Fibroblast of lung (primary cell): ENCODE measurements at places on chromosomes 6 and 20. TPM values are rescaled to one million over a fixed set of nuclear protein-coding genes. Genes with fewer than 3 reads are reported as not detected.
A peak's percentile ranks its signal among the peaks of the same experiment; 100 is the strongest.

- H3K36me3 ChIP-seq, result no peaks in the 10 kb centered on the region
- no peak for DNase-seq
- H3K4me3 ChIP-seq, result no peak overlapping the region
- no peak overlapping the region for H3K27ac ChIP-seq
Measured at GRCh38 chr20:49695830-49696229, 17.8 kb downstream of the B4GALT5 start.

DNA sequence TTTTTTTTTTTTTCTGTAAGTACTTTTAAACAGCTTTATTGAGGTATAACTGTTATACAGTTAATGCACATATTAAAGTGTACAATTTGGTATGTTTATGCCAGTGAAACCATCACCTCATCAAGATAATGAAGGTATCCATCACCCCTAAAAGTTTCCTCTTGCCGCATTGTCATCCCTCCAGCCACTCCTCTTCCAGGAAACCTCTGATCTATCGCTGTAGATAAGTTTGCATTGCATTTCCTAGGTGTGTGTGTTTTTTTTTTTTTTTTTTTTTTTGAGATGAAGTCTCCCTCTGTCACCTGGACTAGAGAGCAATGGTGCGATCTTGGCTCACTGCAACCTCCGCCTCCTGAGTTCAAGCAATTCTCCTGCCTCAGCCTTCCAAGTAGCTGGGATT lies 3.1 kb downstream of the SLX4IP start:
- peaks cover 2% of the 10 kb centered on the region for H3K4me1 ChIP-seq
- no peak for DNase-seq
- no peak overlapping the region for H3K27ac ChIP-seq
- H3K27me3 ChIP-seq, result no peaks in the 10 kb centered on the region

Gene MYLK2
- polyA plus RNA-seq, result 0.03 TPM in 1 of 2 replicates, not detected in the other

- DNase-seq, result no peak
- no peak overlapping the region for H3K27ac ChIP-seq
- H3K27me3 ChIP-seq, result peaks cover 29% of the 10 kb centered on the region
- no peak overlapping the region for H3K4me3 ChIP-seq
- no peaks in the 10 kb centered on the region for H3K4me1 ChIP-seq
Measured at GRCh38 chr6:170288091-170288631, 2.7 kb downstream of the DLL1 start.

- H3K4me1 ChIP-seq, result no peaks in the 10 kb centered on the region
- H3K36me3 ChIP-seq, result no peaks in the 10 kb centered on the region
- no peak overlapping the region for H3K27ac ChIP-seq
- DNase-seq, result peak; percentile 5
- H3K27me3 ChIP-seq, result no peaks in the 10 kb centered on the region
- no peak overlapping the region for H3K4me3 ChIP-seq
Measured at GRCh38 chr6:137258170-137258569, 39.0 kb upstream of the IFNGR1 start.
